A172 (cell line): ENCODE measurements at places on chromosomes 2 and 18. TPM values are rescaled to one million over a fixed set of nuclear protein-coding genes. Genes with fewer than 3 reads are reported as not detected.

The PRSS56 gene
- not detected in 2 replicates for total RNA-seq

The GBX2 gene
- 6.2 and 6.4 TPM in 2 replicates for total RNA-seq

The CEBPZ gene
- total RNA-seq = 62.1 and 89.8 TPM in 2 replicates

The HOXD4 gene
- total RNA-seq = 0.77 and 3.9 TPM in 2 replicates

The DUSP19 gene
- 2.5 and 3.2 TPM in 2 replicates for total RNA-seq

The DPP10 gene
- total RNA-seq = not detected in 2 replicates

The FAP gene
- 1.9 and 2.2 TPM in 2 replicates for total RNA-seq

The CELF4 gene
- total RNA-seq = not detected in 2 replicates

The PJVK gene
- total RNA-seq = 0.31 and 0.55 TPM in 2 replicates

The SP3 gene
- 89.7 and 110 TPM in 2 replicates for total RNA-seq

The MOCOS gene
- total RNA-seq = 3.3 and 3.9 TPM in 2 replicates

The ZAP70 gene
- total RNA-seq = not detected in 2 replicates

The GPC1 gene
- 182 and 198 TPM in 2 replicates for total RNA-seq

The EML6 gene
- total RNA-seq = 0.67 and 5.1 TPM in 2 replicates

The REG3A gene
- not detected in 2 replicates for total RNA-seq

The EFEMP1 gene
- 9.8 and 12.3 TPM in 2 replicates for total RNA-seq

The ANKAR gene
- 4.7 and 14.5 TPM in 2 replicates for total RNA-seq

The ERFE gene
- 25.3 and 31.3 TPM in 2 replicates for total RNA-seq

The MPPE1 gene
- 12.3 and 21.4 TPM in 2 replicates for total RNA-seq

The MATN3 gene
- 13.4 and 16.1 TPM in 2 replicates for total RNA-seq

The HDHD2 gene
- 18.2 and 22.3 TPM in 2 replicates for total RNA-seq

The VIT gene
- 1.3 and 3.4 TPM in 2 replicates for total RNA-seq

The GRB14 gene
- 0.10 and 0.17 TPM in 2 replicates for total RNA-seq

The ZNF396 gene
- total RNA-seq = 0.33 and 0.57 TPM in 2 replicates

The FBLN7 gene
- total RNA-seq = 1.5 and 2.9 TPM in 2 replicates

The SOX11 gene
- total RNA-seq = 11.2 and 11.9 TPM in 2 replicates

The GPR45 gene
- total RNA-seq = not detected in 2 replicates

The SH3RF3 gene
- 2.1 and 3.6 TPM in 2 replicates for total RNA-seq

The PPM1B gene
- 33.8 and 38.2 TPM in 2 replicates for total RNA-seq

The TNFRSF11A gene
- total RNA-seq = 0.62 and 3.4 TPM in 2 replicates

The INO80D gene
- total RNA-seq = 4.2 and 6.2 TPM in 2 replicates

The C1QL2 gene
- not detected in 2 replicates for total RNA-seq

The GAREM2 gene
- 3.8 and 5.3 TPM in 2 replicates for total RNA-seq

The NFATC1 gene
- total RNA-seq = 6.5 and 7.7 TPM in 2 replicates

The UBXN2A gene
- total RNA-seq = 35.9 and 36.5 TPM in 2 replicates

The STEAP3 gene
- total RNA-seq = 71.3 and 117 TPM in 2 replicates

The TYW5 gene
- total RNA-seq = 7.9 and 8.8 TPM in 2 replicates

The PSMA8 gene
- not detected in 2 replicates for total RNA-seq

The ANKRD62 gene
- total RNA-seq = not detected in 2 replicates

The VAMP5 gene
- 36.2 and 51.0 TPM in 2 replicates for total RNA-seq
